AG04450 (cell line): ENCODE measurements at places on chromosomes 4 and X. TPM values are rescaled to one million over a fixed set of nuclear protein-coding genes. Genes with fewer than 3 reads are reported as not detected.

Gene SATL1
- polyA plus RNA-seq, result not detected in 2 replicates

Gene HMGN5
- 3.6 and 3.7 TPM in 2 replicates for polyA plus RNA-seq

Gene MAGEB2
- polyA plus RNA-seq, result not detected in 2 replicates

Gene GAGE1
- not detected in 2 replicates for polyA plus RNA-seq

Gene PJA1
- 25.7 and 30.7 TPM in 2 replicates for polyA plus RNA-seq

Gene S100P
- 0.40 TPM in 1 of 2 replicates, not detected in the other for polyA plus RNA-seq

Gene EMCN
- not detected in 2 replicates for polyA plus RNA-seq

Gene FDCSP
- not detected in 2 replicates for polyA plus RNA-seq

Gene ADGRG2
- polyA plus RNA-seq, result 0.04 TPM in 1 of 2 replicates, not detected in the other

Gene KIAA1210
- not detected in 2 replicates for polyA plus RNA-seq

Gene FATE1
- not detected in 2 replicates for polyA plus RNA-seq

Gene ALB
- polyA plus RNA-seq, result 0.06 TPM in 1 of 2 replicates, not detected in the other

Gene NDST4
- polyA plus RNA-seq, result not detected in 2 replicates

Gene HERC5
- 0.05 and 0.06 TPM in 2 replicates for polyA plus RNA-seq

Gene PCDH18
- polyA plus RNA-seq, result 204 and 255 TPM in 2 replicates

Gene MAGEA12
- not detected in 2 replicates for polyA plus RNA-seq
